ENCODE measurements at places on chromosomes 3 and 15.

DNA sequence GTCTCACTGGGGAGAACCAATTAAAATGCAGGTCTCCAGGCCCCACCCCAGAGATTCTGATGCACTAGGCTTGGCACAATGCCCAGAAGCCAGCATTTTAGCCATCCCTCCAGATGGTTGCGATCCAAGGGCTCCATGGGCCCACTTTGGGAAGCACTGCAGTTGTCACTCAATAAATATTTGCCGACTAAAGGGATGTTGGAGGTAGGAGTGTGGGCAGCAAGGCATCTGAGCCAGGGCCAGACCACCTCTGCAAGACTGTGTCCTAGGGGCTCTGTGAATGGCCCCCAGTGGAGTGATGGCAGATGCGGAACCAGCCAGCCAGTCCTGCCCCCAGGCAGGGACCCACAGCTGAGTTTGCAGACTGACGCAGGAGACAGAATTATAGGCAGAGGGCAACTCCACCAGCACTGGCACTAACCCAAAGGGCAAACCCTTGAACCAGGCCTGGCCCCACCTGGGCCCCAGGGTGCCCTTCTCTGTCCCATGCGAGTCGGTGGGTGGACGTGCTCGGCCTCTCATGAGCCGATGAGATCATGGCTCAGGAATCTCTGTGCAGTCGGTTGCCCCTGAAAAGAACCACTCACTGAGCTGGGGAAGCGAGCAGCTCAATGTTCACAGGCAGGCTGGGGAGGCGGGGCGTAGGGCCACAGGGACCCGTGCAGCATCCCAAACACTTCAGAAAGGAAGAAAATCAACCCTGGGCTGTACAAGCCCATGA is 49.7 kb downstream of the SEMA5B start:
- DNase-seq = peak; percentile 71

- DNase-seq = peak; percentile 61
Observed at GRCh38 chr3:141388823-141389621, 20.7 kb downstream of the ZBTB38 start.

DNA sequence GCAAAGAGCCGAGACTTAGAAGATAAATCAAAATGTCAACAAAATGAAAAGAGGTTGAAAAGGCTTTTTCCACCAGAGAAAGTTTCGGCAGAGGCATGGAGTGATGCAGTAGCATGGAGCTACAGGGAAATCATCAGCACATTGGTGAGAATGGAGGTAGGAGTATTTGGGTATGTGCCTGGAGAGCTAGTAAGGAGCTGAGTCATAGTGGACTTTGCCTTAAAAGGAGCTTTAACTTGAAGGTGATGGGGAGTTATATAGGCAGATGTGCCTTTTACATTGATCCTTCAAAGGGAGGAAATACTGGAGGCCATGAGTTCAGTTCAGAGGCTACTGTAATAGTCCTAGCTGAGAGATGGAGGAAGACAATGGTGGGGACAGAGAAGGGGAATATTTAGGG is 44.3 kb downstream of the IL5RA start:
- DNase-seq = peak; percentile 19

GRCh38 chr3:24254649-24255048 is 240.0 kb downstream of the THRB start:
- DNase-seq = peak; percentile 86

DNA sequence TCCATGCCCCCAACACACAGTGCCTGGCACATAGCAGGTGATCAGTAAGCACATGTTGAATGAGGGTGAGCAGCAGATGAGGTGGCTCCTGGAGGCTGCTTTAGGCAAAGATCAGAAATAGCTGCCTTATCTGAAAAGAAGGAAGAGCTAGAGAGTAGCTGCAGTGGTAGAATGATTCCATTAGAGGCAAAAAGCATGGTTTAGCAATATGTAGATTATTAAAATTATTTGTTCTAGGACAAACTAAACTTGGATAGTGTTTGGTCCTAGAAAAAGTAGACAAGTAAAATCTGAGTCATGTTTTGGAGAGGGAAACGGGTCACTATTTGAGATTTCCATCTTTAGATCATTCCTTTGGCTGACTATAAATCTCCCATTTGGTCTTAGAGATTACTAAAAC is 32.1 kb downstream of the KIF7 start:
- no peak for DNase-seq

DNA sequence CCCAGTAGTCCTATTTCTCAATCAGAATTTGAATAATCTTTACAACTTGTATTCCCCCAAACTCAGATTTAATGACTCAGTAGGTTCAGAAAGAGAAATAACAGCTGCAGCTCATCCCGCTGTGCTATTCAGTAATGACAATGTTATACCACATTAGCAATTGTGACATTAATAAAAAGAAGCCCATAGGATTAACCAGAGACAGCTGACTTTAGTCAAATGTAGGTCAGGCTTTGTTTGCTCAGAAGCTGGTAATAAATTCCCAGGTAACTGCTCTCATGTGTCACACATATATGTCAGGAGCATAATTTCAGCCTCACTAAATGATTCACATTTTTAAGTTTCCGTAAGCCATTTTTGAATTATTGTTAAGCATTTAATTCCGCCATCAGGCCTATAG is 222.0 kb upstream of the UBE2E2 start:
- no peak for DNase-seq

- peak; percentile 88 for DNase-seq
Observed at GRCh38 chr3:106333911-106334618, 465.3 kb upstream of the CBLB start.

- no peak for DNase-seq
Observed at GRCh38 chr3:167983583-167983982, 112.1 kb downstream of the GOLIM4 start.

- no peak for DNase-seq
Observed at GRCh38 chr3:139342054-139342453, 1.8 kb upstream of the MRPS22 start.

GRCh38 chr3:94101860-94102259 is 39.0 kb downstream of the NSUN3 start:
- DNase-seq = peak; percentile 17

- DNase-seq = no peak
Observed at GRCh38 chr15:68365140-68365745, 66.7 kb downstream of the ITGA11 start.

DNA sequence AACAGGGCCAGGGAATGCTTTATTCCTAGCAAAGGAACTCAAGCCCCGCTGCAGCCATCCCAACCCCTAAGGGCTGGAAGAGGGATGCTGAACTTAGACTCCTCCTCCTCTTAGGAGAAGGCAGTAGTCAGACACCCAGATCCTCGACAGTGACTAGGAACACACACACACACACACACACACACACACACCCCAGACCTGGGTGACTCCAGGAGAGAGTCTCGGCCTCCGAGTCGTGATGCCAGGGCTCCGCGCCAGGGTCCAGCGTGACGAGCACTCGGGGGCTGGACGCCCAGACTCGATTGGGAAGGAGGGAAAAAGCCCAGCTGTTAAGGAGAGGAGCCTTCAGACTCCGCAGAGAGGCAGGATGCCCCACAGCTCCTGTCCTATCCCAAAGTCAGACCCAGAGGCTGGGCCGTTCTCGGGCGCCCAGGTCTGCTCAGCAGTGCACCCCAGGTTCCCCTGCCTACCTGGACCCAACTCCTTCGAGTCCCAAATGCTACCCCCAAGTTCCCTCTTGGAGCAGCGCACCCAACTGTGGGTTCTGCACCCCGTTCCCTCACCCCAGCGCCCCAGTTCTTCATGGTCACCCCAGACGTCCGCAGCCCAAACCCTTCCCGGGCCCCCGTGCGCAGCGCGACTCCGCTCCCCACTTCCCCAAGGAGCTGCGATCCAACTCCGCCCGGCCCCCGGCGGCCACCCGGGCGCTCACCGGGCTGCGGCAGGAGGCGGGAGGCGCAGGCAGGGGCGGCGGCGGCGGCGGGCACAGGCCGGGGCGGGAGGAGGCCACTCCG is 421 bp downstream of the BMF start:
- peak; percentile 37 for DNase-seq

- DNase-seq = peak; percentile 47
Observed at GRCh38 chr3:107241217-107241616, 136.0 kb upstream of the CCDC54 start.

DNA sequence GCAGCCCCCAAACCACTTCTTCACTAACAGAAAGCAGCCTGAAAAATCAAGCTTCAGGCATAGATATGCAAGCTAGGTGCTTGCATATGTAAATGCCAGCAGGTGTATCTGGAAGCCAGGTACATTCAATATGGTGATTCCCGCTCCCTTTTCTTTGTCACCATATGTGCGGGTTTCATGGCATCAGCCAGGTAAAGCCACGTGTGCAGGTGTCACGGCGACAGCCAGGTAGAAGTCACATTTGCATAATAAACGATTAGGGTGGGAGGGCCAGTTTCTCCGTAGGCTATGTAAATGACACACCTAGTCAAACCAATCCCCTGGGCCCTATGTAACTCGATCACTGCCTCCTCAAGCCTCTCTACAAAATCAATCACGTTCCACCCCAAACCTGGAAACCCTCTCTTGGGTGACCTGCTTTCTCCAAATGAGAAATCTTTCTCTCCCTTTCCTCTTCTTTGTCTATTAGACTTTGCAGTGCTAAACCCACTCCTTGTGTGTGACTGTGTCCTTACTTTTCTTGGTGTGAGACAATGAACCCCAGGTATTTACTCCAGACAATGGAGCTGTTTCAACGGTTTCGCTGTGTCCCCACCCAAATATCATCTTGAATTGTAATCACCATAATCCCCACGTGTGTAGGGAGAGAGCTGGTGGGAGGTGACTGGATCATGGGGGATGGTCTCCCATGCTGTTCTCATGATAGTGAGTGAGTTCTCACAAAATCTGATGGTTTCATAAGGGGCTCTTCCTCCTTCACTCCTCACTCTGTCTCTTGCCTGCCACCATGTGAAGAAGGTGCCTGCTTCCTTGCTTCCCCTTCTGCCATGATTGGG is 44.6 kb downstream of the ONECUT1 start:
- DNase-seq = no peak

DNA sequence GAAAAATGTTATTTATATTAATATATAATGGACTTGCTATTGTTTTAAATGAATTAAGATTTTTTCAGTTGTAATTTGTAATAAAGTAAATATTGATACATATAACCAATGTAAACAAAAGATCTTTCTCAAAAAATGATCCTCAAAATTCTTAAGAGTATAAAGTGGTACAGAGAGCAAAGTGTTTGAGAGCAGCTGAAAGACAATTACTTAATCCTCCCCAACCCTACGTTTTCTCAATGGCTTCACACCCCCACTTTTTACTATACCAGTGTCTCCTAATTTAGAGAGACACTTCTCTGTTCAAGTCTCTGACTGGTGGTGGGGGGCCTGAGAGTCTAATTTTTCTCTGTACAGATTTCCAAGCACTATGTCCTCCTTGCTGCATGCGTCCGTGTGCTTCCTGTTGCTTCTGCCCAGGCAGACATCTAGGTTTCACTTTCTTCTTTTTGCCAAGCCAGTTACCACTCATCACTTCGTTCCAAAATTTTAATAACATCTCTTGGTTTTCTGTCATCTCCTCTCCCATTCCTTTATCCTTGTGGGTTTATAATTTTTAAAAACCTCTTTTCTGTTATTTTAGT is 276.3 kb upstream of the DNAJC19 start:
- DNase-seq = peak; percentile 18

GRCh38 chr15:28875461-28876000 is 10.2 kb upstream of the APBA2 start:
- no peak for DNase-seq

- DNase-seq = peak; percentile 81
Observed at GRCh38 chr3:148319161-148319915, 378.4 kb upstream of the AGTR1 start.

GRCh38 chr3:46076606-46077005 is 49.3 kb upstream of the XCR1 start:
- DNase-seq = peak; percentile 14

GRCh38 chr3:159855599-159856346 is 132.9 kb upstream of the IL12A start:
- no peak for DNase-seq

- peak; percentile 19 for DNase-seq
Observed at GRCh38 chr3:189267981-189268613, 96.3 kb downstream of the TPRG1 start.

GRCh38 chr3:81308306-81308705 is 453.1 kb downstream of the GBE1 start:
- peak; percentile 21 for DNase-seq

GRCh38 chr15:101479342-101479845 is 10.1 kb downstream of the PCSK6 start:
- DNase-seq = no peak

GRCh38 chr3:160185751-160186150 is 39.5 kb upstream of the C3orf80 start:
- DNase-seq = no peak

DNA sequence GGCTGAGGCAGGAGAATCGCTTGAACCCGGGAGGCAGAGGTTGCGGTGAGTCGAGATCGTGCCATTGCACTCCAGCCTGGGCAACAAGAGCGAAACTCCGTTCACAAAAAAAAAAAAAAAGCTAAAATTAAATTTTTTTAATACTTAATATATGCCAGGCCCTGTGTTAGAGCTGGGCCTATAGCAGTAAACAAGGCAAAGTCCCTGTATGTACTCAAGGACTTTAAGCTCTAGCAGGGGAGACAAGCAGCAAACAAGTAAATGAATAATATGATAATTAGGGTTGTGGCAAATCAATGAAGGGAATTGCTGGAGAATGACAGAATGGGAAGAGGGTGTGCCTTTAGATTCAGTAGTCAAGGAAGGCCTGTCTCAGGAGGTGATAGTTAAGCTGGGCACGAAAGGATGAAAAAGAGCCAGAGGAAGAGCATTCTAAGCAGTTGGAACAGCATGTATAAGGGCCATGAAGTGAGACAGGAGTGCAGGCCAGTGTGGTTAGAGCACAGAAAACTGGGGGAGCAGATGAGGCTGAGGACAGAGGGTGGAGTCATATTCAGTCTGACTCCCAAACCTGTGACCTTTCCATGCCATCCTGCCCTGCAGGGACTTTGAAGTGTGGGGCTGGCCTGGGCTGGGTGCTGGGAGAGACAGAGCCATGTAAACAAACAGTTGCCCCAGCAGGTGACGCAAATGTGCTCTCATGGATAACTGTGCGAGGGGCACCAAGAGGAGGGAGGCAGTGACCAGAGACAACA is 6.6 kb upstream of the RAF1 start:
- DNase-seq = no peak

- DNase-seq = no peak
Observed at GRCh38 chr15:58459560-58459959, 27.8 kb downstream of the LIPC start.

DNA sequence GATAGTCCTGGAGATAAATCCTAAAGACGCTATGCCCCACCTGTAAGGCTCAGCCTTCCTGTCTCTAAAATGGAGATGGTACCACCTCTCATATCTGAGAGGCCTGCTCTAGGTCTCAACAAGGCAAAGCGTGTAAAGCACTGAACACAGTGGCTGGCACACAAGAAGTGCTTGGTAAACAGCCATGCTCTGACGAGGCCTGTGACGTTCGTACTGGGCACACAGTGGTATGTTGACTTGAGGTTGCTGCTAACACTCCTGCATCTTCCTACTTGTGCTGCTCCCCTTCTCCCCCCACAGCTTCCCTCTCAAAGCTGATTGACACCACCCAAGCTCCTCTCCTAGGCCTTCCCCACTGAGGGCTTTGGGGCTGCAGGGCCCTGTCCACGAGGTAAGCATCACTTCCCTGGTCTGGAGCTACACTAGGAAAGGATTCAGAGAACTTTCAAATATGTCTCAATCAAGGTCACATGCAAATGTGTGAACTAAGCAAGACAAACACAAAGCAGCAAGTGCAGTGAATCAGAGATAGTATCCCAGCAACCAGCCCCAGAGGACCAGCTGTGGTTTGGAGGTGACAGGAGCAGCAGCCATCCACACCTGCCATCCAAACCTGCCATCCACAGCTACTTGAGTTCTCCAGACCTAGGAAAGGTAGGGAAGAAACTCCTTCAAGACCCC is 177.5 kb downstream of the STT3B start:
- DNase-seq = no peak

Data from astrocyte of the spinal cord (primary cell).